ENCODE measurements at places on chromosomes 5 and 9. TPM values are rescaled to one million over a fixed set of nuclear protein-coding genes. Genes with fewer than 3 reads are reported as not detected.

GRCh38 chr9:129434187-129434586 lies 186.7 kb downstream of the C9orf50 start:
- peaks cover 39% of the 10 kb centered on the region for H3K4me1 ChIP-seq
- H3K4me3 ChIP-seq: no peak overlapping the region
- H3K36me3 ChIP-seq: no peaks in the 10 kb centered on the region
- peak overlapping the region; percentile 63 for H3K27ac ChIP-seq
- H3K27me3 ChIP-seq: no peaks in the 10 kb centered on the region
- no peak for DNase-seq

The DNM1 gene
- total RNA-seq: 9.2 TPM

The LCN1 gene
- total RNA-seq: not detected

GRCh38 chr5:179325296-179326031 lies 19.8 kb downstream of the ADAMTS2 start:
- no peak for DNase-seq
- H3K27ac ChIP-seq: no peak overlapping the region
- H3K4me1 ChIP-seq: no peaks in the 10 kb centered on the region

DNA sequence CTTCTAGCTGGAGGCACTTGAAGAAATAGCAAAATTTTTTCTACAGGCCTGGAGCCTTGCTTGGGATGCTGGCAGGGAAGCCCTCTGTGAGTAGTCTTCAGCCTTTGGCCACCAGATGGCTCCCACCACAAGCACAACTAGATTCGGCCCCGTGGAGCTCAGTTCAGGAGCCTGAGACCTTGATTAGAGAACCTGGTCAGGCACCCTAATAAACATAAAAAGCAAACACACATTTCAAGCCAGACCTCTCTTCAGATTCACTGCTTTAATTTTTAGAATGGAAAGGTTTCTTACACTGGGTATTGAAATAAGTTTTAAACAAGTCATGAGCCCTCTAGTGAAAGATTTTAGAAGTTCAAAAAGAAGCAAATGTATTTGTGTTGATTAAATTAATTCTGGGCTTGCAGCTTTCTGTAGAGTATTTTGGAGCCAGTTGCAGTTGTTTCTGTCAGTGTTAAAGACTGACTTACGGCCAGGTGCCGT lies 41.4 kb downstream of the GLRX start:
- H3K27ac ChIP-seq: peak overlapping the region; percentile 61
- DNase-seq: peak; percentile 89
- H3K4me1 ChIP-seq: no peaks in the 10 kb centered on the region
- H3K36me3 ChIP-seq: peaks cover 2% of the 10 kb centered on the region

DNA sequence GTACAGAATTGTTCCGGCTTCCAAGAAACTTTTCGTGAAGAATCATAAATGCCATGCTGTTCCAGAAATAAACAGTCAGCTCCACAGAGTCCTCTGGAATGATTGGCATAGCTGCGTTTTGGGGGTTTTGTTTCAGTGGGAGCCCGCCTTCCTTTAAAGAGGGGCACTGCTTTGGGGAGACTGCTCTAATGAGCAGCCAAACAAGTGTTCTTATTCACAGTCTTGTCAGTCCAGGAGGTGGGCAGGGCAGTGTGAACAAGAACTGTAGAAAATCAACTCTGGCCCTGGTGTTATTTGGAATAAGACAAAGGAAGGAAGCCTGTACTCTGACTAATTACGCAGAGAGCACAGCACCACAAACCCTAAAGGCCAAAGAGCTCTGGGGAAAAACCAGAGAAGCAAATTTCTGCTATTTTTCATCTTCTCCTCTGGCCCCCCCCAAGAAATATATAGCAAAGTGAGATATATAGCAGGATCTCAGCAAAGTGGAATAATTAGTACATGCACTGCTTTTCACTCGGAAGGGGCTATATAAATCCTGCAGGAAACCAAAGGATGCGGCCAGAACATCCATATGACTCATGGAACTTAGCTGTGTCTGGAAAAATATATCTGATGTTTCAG lies 92.9 kb downstream of the GLDC start:
- no peaks in the 10 kb centered on the region for H3K4me1 ChIP-seq
- no peaks in the 10 kb centered on the region for H3K36me3 ChIP-seq
- DNase-seq: no peak
- no peaks in the 10 kb centered on the region for H3K27me3 ChIP-seq

The F2RL2 gene
- total RNA-seq: 0.73 TPM

Data from thyroid gland (tissue), 4 donors.